CD4-positive, alpha-beta T cell treated with Interleukin-12 subunit alpha and Interleukin-12 subunit beta, for 1 hour (primary cell): ENCODE measurements at places on chromosomes 13 and 19.

DNA sequence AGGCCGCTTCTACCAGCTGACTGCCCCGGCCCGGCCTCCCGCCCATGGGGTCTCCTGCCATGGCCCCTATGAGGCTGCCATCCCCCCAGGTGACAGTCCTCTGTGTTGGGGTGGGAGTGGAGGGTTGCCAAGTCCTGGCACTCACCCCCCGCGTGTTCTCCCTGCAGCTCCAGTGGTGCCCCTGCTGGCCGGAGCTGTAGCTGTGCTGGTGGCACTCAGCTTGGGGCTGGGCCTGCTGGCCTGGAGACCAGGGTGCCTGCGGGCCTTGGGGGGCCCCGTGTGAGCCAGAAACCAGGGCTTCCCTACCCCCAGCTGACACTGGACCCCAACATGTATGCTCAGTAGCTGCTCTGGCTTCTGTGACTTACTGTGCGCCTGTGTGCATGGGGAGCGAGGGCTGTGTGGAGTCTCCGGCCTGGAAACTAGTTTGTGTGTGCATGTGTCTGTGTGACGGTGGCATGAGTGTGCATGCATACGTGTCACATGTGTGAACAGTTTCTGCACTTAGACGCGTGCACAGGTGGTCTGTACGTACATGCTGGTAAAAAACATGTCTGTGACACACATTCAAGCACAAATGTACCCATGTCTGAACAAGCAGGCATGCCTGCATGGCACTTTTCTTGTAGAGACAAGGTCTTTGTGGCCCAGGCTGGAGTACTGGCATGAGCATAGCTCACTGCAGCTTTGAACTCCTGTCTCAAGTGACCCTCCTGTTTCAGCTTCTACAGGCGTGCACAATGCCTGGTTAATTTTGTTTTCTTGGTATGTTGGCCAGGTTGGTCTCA lies 4.9 kb downstream of the ACP4 start:
- DNase-seq, result no peak

GRCh38 chr13:40152145-40152544 lies 496.7 kb downstream of the COG6 start:
- DNase-seq, result no peak

DNA sequence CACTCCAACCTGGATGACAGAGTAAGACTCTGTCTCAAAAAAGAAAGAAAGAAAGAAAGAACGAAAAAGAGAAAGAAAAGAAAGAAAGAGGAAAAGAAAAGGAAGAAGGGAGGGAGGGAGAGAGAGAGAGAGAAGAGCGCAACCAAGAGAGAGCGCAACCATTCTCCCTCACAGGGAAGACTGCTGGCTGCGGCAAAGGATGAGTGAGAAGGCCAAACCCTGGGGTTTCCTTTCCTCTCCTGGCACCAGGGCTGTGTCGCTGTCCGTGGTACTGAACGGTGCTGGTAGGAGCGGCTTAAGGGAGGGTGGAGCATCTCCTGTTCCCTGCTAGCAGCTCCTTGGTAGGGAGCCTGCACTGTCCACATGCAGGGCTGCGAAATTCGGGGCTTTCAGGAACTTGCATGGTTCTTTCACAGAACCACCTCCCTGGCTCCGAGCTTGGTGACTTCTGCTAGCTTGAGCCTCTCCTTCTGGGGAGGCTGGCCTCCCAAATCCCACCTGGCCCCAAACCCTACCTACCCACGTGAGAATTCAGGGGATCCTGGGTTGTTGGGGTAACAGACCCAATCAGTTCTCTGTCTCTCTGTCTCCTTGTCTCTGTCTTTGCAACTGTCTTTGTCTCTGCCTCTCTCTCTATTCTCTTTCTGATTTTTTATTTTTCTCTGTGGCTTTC lies 51.1 kb upstream of the ZNRF4 start:
- peak; percentile 38 for DNase-seq

DNA sequence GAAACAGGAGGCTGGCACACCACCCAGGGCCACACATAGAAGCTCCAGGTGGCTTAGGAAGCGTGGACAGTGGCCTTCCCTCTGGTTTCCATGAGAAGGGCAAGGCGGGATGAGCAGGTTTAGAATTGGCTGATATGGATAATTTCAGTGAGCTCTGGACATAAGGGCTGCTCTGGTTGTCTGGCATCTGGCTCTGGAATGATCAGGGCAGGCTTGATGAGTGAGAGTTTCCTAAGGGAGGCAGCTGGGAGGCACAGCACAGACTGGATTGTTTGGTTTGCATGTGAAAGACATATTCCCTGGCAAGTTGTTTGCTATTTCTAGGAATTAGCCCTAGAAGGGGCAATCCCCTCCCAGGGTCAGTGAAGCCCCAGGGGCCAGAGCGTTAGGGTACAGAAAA lies 129.5 kb downstream of the ATP8A2 start:
- no peak for DNase-seq

DNA sequence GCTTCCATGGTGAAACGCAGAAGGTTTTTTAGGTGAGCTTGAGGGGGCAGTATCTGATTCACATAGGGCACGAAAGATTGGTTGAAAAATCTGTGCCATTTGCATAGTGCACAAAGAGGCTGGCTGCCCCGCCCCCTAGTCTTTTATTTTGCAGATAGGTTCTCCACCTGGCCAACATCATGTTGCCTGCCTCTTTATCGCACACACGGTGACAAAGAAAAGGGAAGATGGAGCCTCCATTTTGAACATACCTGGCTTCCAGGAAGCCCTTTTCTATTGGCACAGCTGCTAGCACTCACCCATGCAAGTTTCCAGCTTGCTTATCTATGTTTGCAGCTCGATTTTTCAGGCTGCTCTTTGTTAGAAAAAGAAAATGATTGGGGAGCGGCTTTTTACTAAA lies 316.2 kb upstream of the KLHL1 start:
- no peak for DNase-seq

- DNase-seq, result peak; percentile 90
Measured at GRCh38 chr19:41945135-41945766, 13.9 kb downstream of the RABAC1 start.

DNA sequence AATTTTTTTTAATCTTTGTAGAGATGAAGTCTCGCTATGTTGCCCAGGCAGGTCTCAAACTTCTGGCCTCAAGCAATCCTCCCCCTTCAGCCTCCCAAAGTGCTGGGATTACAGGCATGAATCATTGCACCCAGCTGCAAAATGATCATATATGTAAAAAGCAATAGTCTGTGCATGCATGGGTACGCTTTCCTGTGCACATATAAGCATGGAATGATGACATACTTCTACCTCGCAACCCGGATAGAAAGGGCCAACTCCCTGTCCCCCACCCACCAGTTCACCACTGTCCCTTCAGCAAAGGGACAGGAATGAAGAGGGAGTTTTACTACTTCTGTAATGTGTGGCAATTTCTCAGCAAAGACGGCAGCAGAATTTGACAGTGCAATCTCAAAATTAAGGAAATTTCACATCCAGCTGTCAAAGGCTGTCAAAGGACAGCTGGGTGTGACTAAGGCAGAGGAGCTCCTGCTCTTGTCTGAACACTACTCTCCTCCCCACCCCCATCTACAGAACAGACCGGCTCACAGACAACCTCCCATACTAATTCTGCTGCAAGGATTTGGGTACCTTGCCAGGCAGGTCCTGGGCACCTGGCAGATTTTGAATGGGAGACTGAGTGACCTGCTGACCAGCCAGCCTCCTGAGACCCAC lies 95.6 kb downstream of the TSHZ3 start:
- no peak for DNase-seq

DNA sequence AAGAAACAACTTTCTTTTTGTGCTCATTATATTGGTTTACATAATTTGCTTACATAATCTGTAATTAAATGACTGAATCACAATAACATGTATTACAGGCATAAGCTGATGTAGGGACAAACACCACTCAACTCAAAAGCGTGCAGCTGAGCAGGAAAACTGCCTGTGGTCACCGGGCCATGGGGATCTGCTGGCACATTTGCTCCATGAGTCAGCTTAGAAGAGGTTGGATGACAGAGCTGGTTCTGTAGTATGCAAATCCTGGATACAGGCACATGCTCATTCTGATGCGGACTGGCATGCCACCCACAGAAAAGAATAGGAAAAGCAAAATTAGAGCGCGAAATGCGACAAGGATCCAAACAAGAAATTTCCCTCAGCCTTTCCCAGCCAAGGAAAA lies 128.6 kb downstream of the USP12 start:
- DNase-seq, result no peak

- DNase-seq, result peak; percentile 78
Measured at GRCh38 chr19:50657712-50658440, 8.6 kb downstream of the C19orf81 start.

DNA sequence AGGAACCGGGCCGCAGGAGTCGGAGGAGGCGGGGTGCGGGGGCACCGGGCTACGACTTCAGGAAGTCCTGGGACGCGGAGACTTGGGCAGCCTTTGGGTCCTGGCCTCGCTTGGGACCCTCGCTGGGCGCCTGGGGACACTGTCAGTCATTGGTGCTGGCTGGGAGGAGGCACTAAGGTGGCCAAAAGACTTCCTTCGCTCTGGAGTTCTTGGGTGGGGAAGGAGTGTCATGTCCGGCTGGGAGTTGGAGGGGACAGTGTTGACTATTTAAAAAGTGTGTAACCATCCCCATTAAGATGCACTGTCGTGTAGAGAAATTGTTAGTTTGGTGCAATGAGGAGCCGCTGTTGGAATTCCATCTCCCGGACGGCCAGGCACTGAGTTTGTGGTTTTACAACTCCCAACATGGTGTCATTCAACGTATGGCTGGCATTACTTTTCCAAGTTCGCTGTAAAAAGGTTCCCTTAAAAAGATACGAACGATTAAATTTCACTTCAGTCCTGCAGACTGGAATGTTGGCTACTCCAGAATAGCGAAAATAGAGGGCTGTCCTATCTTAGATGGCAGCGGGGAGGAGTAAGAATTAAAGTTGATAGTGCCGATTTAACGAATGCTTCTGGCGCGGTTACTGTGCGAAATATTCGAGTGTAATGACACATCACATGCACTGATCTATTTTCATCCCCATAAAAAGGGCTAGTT lies 776 bp downstream of the DNAJC3 start:
- peak; percentile 23 for DNase-seq

DNA sequence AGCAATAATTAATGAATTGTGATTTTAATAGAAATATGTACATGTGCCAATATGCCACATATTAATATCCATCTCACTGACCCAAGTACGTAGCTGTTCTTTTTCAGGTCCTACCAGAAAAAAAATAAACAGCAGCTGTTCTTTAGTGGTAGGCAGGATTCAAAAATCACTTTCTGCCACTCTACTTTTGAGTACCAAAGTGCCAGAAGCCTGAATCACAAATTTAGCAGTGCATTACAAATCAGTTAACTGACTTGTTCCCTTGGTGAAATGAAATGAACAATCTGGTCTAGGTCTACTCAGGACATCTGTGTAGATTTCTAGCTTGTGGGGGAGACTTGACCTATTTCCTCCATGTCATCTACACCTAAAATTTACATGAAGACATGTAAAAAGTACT lies 775.5 kb upstream of the GPC6 start:
- no peak for DNase-seq

- DNase-seq, result no peak
Measured at GRCh38 chr19:18814063-18814462, 17.7 kb upstream of the UPF1 start.

DNA sequence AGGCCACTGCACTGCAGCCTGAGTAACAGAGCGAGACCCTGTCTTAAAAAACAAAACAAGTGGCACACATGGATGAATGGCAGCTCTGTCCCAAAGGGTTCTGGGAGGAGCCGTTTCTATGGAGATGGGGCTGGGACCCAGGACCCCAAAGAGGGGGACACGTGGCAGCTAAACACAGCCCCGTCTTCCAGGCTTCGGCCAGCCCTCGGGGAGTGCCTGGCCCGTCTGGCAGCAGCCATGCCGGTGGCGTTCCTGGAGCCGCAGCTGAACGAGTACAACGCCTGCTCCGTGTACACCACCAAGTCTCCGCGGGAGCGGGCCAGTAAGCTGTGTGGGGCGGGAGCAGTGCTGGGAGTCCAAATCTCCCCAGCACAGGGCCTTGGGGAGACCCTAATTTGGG lies 82.4 kb downstream of the RYR1 start:
- DNase-seq, result no peak

GRCh38 chr19:7850945-7851622 lies 21.1 kb downstream of the EVI5L start:
- no peak for DNase-seq

DNA sequence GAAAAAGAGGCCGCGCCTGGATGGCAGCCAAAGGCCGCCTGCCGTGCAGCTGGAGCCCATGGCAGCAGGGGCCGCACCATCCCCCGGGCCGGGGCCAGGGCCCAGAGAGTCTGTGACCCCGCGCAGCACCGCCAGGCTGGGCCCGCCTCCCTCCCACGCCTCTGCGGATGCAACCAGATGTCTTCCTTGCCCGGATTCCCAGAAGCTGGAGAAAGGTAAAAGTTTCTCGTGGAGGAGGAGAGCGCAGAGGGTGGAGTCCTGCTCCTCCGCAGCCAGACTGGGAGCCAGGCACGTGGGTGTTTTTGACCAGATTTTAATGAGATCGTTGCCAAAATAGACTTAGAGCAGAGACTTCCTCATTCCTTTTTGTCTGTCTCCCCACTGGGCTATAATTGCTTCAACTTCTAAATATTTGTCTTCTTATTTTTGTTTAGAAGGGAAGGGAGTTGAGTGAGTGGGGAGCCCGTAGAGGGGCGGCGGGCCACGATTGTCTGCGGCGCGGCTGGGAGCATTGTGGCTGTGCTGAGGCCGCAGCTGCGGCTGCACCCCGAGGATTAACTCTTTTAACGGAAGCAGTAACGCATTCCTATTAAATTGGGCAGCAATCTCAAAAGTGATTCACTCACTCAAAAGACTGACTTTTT lies 22.8 kb upstream of the NDUFS7 start:
- DNase-seq, result no peak

- DNase-seq, result peak; percentile 70
Measured at GRCh38 chr19:48745208-48745995, 1.3 kb downstream of the IZUMO1 start.

DNA sequence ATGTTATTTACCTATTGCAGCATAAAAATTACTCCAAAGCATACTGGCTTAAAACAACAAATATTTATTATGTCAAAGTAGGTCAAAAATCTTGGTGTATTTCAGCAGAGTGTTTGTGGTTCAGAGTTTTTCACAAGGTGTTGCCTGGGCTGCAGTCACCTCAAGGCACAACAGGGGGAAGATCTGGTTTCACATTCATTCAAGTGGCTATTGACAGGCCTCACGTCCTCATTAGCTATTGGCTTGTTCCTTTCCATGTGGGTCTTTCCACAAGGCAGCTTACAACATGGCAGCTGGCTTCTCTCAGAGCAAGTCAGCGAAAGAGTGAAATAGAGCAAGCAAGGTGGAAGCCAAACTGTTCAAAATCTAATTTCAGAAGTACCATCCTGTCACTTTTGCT lies 602.9 kb downstream of the OLFM4 start:
- DNase-seq, result no peak
